NCI-H2029 (cell line): ENCODE measurements at places on chromosomes 7 and 10.
A peak's percentile ranks its signal among the peaks of the same experiment; 100 is the strongest.

GRCh38 chr10:129854796-129855705 lies 109.0 kb downstream of the EBF3 start:
- DNase-seq: no peak

DNA sequence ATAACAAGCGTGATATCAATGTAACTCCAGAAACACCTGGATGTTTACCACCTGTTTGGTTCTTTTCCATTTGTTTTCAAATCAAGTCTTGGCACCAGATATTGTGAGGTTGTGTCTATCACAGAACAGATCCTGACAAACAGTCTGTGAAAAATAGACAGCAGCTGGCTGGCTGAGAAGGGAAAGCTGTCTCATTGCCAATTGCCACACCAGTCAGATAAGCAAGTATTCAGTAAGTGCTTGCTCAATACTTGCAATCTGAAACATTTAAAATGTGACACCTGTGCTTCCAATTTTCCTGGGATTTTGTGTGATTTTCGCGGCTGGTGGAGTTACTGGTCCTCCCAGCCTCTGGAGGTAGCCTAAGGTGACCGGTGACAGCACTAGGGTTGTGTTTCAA lies 147.9 kb upstream of the MYO3A start:
- peak; percentile 7 for DNase-seq

- DNase-seq: no peak
These were observed 3.1 kb downstream of the ASB15 start for GRCh38 chr7:123604739-123605138.

GRCh38 chr10:73827346-73828089 lies 16.1 kb upstream of the NDST2 start:
- no peak for DNase-seq

DNA sequence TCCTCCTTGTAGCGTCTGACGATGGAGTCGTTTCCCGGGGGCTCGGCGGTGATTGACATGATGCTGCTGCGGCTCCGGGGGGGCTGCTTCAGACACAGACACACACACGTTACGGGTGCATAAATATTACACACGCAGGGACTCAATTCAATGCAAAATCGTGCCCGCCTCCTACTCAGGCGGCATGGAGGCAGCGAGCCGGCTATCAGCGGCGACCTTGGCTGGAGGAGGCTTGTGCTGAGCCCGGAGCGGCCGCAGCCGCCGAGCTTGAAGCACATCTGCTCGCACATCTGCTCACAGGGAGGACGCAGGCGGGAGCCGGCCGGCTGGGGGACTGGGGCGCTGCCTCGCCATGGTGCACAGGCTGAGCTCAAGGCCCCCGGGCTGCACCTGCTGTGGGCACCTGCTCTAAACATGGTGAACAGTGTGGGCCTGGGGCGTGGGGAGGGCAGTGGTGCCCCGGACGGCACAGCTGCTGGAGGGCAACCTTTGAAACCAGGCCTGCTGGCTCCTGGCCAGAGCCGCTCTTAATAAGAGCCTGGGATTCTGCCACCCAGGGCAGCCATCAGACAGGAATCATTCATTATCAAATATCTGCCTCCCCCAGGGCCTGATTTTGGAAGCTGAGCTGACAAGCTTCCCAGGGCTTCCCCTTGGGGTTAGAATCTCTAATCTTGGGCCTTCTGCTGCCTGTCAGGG lies 84.7 kb upstream of the GNA12 start:
- peak; percentile 36 for DNase-seq

GRCh38 chr7:128830231-128831177 lies at the start of gene FLNC:
FLNC (plus strand) TSS chr7:128830406; CDS start chr7:128830638, 232 bp downstream.
- no peak for DNase-seq

DNA sequence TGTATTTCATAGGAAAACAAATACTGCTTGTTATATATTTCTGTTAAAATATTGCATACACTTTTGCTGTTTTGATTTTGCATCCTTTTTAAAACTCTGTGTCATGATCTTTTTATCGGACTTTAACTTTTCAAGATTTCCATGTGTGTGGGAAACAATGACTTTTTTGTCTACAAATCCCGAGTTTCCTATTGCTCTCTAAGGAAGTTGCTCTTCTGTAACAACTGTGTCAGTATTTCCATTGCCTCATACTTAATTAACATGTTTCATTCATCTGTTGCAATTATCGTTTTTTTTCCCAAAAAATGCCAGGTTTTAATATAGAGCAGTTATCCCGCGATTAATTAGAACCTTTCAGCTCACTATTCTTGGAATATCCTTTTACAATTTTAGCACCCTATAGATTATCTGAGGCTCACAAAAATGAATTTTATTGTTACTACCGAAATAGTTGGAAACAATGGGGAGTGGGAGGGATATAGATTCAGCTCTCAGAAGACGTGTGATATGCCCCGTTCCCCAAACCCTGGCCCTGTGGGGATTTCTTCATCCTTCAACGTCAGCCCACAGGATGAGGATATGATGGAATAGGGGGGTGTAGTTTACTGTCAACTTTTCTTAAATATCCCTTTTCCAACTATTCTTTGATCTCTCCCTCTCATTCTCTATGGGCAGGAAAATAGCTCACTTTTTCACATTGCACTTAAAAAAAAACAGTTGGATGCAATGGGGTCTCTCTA lies 297.6 kb upstream of the IGFBP3 start:
- DNase-seq: no peak

DNA sequence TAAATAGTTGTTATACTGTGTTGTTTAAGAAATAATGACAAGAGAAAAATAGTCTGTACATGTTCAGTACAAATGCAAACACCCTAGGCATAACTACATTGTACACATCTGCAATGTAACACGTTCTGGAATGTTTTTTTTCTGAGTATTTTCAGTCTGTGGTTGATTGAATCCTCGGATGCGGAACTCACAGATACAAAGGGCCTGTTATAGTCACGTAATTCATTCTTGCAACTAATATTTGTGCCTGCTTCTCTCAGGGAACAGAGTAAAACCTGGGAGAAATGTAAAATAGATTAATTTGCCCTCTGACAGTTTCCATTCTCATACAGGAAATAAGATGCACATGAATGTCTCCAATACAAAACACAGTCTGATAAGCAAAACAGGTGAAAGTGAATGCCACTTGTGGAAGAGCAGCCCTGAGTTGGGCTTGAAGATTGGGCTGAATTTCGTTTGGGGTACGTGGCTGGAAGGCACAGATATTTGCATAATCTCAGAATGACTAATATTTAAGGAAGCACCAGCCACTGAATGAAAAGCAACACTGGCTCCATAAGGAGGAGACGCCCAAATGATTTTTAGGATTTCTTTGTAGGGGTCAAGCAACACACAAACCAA lies 19.1 kb downstream of the DENND2A start:
- no peak for DNase-seq

DNA sequence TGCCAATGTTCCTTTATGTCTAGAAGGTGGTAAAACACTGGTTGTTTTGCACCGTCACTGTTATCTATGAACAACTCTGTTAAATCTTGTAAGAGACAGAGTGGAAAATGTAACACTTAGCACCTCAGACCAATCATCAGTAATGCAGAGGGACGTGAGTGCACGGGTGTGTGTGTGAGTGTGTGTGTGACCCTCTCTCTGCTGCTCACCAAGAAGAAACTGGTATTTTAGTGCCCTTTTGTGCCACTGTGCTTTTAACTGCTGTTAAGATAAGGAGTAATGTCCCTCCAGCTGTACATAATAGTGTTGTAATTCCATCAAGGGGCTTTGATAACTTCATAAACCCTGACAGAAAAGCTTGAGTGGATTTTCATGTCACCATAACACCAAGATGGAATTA lies 130.1 kb downstream of the CREB5 start:
- no peak for DNase-seq
